ENCODE measurements at places on chromosomes 1 and 21.

DNA sequence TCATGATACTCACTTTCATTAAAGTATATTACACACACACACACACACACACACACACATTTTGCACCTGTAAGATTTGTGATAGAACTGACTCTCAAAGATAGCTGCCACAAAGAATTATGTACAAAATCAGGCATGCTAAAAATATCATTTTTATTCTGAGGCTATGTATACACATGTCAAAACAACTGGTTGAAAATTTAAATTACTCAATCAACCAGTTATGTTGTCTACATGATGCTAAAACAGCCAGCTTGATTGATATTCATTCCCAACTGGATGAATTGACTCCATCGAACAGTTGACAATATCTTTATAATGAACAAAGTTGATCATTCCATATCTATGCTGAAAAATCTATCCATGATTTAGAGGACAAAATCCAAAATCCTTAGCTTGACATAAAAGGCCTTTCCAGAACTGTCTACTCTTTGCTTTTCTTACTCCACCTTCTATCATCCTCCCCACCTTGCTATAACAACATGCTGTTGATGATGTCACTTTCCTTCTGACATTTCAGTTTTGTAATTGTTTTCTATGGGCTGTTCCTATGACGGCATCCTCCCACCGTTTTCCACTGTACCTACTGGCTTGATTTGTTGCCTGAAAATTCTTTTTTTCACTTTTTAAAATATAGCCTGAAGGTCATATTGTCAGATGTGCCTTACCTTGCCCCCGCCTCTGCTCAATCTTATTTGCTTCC, 321.5 kb upstream of the OLFM3 start:
- DNase-seq: no peak

DNA sequence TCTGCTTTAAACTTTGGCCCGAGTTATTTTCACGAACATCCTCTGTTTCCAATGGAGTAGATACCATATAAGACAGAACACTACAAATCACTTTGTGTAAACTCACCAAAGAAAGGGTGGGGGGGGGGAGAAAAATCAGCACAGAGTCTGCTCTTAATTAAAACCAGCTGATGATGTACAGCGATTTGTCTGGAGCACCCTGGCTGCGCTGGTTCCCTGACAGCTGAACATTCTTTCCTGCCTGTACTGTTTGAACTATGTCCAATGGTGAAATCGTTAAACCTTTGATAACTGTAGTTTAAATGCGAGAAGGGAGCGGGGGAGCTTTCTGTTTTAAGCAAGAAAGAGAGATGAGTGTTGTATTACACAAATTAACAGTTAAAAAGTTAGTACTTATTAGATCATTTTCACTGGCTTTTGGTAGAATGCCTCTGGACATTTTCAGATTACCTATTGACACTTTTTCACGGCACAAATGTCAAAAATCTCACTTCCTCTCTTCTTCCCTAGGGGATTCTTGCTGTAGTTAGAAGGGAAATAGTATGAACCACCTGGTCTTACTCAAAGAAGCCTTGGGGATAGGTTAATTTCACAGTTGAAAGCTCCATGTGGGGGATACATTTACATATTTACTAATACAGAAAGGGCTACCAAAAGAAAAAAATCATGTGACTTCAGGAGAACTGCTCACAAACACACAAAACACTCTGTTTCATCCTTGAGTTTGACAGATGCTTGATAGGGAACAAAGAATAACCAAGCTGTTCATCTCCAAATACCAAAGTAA, 140.2 kb upstream of the RUNX1 start:
- no peak for DNase-seq

DNA sequence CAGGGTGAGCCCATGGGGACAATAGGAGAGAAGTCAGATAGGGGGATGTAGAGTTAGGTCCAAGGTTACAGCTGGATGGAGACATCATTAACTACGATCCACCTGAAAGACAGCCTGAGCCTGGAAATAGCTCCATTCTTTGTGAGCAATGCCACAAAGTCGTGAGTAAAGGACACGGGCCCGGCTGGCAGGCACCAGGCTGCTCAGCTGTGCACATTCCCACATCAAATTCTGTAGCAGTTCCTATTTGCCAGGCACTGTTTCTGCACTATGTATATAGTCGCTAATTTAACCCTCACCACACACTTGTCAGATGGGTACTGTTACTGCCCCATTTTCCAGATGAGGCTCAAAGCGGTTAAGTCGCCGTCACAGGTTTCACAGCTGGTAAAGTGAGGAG, 338.0 kb upstream of the KAZN start:
- DNase-seq: no peak

DNA sequence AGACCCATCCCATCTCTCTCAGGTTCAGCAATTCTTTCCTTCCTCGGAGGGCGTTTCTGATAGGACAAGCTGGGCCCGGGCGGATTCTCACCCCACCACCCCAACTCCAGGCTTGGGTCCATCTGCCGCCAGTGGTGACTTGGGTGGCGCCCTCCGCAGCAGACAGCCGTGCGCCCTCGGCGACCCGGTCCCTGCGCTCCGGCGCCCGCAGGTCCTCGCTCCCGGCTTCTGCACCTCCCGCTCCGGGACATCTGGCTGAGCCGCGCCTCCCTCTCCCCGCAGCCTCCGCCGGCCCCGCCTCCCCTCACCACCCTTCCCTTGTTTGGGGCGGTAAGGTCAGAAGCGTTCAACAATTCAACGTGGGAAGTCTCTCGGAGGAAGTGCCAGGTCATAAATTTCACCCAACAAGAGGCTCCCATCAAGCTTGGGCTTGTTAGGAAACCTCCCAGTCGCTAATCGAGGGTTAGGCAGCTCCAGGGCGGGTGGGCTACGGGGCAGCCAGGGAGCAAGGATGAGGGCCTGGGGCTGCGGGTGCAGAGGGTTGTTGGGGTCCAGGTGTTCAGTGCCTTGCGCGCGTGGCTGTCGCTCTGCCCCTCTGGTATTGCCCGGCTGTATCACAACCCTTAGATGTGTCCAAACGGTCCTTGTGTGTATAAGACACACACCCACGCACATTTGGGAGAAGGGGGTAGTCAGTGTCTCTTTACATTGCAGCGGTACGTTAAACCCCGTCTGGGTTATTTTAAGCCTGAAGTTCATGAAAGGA, 39.8 kb downstream of the OLIG1 start:
- peak; percentile 6 for DNase-seq

DNA sequence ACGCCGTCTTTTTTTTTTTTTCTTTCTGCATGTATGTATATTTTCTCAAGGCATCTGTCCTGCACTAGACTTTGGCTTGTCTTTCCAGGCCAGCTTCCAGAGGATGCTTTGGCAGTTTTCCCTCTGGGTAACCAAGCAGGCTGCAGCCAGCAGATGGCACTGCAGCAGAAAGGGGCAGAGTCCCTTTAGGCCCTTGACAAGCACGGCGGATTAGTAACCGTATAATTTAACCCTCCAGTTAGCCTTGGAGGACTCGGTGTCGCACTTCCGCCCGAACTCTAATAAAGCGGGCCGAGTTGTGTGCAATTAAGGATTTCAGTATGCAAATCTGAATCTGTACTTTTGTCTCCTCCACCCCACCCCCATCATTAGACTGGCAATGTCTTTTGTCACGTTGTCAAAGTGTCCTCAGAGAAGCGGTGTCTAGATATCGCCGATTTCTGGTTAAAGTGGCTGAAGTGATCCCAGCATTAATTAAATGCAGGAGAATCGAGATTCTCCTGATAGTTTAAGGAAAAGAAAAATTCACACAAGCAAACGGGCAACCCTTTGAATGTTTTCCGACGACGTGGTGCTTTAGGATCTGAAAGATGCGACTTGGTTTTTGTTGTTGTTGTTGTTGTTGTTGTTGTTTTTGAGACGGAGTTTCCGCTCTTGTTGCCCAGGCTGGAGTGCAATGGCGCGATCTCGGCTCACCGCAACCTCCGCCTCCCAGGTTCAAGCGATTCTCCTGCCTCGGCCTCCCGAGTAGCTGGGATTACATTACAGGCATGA, 1.1 kb upstream of the TMEM167B start:
- peak; percentile 74 for DNase-seq

GRCh38 chr1:196734006-196734405, 40.6 kb upstream of the CFHR3 start:
- no peak for DNase-seq

GRCh38 chr1:61082311-61083012, at the start of gene NFIA:
NFIA (plus strand) TSS chr1:61082561.
- DNase-seq: peak; percentile 78

GRCh38 chr21:35578831-35579471, 481.4 kb downstream of the SETD4 start:
- peak; percentile 51 for DNase-seq

- DNase-seq: peak; percentile 94
These were observed 493.8 kb upstream of the CHRM3 start for GRCh38 chr1:238892612-238893011.

DNA sequence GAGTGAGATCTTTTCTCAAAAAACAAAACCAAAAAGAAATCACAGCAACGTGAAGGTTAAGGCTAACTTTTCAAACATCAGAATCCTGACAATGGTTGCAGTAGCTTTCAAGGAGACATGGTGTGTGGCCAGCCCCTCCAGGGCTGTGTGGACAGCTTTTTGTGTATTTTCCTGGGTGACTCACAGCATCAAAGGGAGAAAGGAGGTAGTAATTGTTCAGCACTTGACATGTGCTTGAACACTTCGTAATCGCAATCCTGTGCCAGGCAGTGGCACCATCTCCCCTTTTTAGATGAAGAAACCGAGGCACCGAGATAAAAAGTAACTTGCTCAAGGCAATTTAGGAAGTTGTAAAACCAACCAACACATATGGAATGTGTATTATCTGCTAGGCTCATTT, 10.3 kb downstream of the NBL1 start:
- DNase-seq: peak; percentile 48

- no peak for DNase-seq
These were observed 480 bp upstream of the MIS18A start for GRCh38 chr21:32279377-32279680.

DNA sequence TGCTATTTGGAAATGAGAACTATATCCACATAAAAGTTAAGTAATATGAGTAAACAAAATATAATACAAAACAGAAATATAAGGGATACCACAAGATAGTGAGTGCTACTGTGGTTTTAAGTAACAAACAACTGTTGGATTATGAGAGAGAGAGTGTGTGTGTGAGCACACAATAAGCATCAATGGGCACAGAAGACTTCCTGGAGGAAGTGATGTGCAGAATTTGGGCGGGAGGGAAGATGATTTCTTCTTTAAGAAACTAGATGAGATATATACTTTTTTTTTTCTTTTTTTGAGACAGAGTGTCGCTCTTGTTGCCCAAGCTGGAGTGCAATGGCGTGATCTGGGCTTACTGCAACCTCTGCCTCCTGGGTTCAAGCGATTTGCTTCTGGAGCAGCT, 7.9 kb upstream of the IER5 start:
- no peak for DNase-seq

DNA sequence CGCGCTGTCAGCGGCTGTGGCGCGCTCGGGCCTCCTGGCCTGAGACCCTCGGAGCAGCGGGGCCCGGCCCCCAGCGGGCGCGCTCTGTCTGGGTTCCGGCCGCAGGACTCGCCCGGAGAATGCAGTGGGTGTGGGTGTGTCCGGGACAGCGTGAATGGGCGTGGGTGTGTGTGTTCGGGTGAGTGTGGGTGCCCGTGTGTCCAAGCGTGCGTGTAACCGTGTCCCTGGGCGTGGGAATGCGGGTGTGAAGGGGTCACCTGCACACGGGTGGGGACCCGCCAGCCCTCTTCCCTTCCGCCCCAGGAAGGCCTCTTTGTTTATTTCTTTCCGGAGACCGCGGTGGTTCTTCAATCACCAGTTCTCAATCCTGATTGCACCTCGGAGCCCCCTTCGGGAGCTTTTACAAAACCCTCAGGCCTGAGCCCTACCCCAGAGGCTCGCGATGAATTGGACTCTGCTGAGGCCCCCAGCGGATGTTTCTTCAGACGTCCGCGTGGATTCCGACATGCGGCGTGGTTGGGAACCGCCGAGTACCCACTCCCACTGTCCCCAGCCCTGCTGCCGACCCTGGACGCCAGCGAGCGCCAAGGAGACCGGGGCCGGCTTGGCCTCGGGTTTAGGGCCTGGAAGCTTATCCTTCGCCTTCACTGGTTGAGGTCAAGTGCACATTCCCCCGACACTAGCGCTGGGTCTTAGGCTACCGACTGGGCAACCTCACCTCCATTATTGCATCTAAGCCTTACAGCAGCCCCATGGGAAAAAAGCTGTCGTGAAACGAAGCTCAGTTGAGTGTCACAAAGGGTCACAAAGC, 19.3 kb downstream of the SERTAD4 start:
- DNase-seq: no peak

- peak; percentile 42 for DNase-seq
These were observed 32.5 kb upstream of the IVNS1ABP start for GRCh38 chr1:185349556-185349955.

- DNase-seq: no peak
These were observed 131.3 kb downstream of the PEX14 start for GRCh38 chr1:10606064-10606463.

GRCh38 chr1:26602378-26602959, 72.9 kb downstream of the RPS6KA1 start:
- DNase-seq: peak; percentile 71

DNA sequence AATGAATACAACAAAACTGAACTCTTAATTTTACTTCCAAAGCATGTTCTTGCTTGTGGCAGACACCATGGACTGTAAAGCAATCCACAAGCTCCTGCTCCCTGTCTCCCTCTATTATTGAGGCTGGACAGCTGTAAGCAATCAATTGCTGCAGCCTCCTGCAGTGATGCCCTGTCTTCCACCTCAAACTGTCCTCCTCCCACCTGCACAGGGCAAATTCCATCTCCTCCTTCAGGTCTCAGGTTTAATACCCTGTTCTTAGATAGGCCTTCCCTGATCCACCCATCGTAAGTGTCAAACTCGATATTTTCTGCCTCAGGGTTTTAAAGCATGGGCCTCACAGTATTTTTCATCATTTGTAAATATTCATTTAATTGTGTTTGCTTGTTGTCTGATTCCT, 81.8 kb downstream of the LYST start:
- no peak for DNase-seq

DNA sequence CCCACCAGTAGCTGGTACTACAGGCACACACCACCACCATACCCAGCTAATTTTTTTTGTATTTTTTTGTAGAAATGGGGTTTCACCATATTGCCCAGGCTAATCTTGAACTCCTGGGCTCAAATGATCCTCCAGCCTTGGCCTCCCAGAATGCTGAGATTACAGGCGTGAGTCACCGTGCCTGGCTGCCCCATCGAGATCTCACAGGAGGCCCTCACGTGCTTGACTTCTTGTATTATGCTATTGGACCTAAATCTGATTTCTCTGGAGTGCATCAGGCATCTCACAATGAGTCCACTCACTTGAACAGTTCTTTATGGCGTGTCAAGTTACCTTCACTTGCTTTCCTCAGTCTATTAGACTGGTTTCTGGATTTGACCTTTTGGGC, 9.3 kb upstream of the RSRP1 start:
- no peak for DNase-seq

DNA sequence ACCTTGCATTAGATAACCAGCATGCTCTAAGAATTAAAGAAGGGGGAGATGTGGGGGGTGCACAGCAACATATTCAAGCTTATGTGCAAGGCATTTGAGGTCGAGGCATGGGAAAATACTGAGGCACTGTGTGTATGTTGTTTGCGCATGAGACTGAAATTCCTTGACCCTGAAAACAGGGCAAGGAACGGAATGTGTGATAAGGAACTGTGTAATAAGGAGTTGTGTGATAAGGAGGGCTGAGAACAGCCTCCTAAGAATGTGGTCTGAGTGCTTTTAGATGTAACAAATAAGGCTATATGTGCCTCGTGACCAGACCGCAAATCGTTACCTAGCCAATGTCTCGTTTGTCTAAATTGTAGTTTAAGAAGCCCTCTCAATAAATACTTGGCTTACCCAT, 26.5 kb upstream of the ITLN1 start:
- no peak for DNase-seq
